ENCODE measurements at places on chromosomes 6 and 20.

- no peak for DNase-seq
Measured at GRCh38 chr6:38113825-38114576, 294.5 kb downstream of the ZFAND3 start.

- DNase-seq = no peak
Measured at GRCh38 chr6:41778895-41779294, 805 bp downstream of the FRS3 start.

DNA sequence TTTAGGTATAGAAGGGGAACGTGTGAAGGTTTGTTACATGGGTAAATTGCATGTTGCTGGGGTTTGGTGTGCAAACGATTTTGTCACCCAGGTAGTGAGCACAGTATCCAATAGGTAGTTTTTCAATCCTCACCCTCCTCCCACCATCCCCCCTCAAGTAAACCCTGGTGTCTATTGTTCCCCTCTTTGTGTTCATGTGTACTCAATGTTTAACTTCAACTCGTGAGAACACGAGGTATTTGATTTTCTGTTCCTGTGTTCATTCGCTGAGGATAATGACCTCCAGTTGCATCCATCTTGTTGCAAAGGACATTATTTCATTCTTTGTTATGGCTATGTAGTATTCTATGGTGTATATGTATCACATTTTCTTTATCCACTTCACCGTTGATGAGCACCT lies 11.6 kb upstream of the VNN1 start:
- DNase-seq = no peak

GRCh38 chr20:9099372-9099771 lies 30.5 kb downstream of the PLCB4 start:
- DNase-seq = no peak

- DNase-seq = no peak
Measured at GRCh38 chr20:57190536-57191264, 75.7 kb downstream of the BMP7 start.

Measured in suppressor macrophage treated with lipopolysaccharide for 1 hour (primary cell).